A549 (cell line): ENCODE measurements at places on chromosomes 1 and 21.

DNA sequence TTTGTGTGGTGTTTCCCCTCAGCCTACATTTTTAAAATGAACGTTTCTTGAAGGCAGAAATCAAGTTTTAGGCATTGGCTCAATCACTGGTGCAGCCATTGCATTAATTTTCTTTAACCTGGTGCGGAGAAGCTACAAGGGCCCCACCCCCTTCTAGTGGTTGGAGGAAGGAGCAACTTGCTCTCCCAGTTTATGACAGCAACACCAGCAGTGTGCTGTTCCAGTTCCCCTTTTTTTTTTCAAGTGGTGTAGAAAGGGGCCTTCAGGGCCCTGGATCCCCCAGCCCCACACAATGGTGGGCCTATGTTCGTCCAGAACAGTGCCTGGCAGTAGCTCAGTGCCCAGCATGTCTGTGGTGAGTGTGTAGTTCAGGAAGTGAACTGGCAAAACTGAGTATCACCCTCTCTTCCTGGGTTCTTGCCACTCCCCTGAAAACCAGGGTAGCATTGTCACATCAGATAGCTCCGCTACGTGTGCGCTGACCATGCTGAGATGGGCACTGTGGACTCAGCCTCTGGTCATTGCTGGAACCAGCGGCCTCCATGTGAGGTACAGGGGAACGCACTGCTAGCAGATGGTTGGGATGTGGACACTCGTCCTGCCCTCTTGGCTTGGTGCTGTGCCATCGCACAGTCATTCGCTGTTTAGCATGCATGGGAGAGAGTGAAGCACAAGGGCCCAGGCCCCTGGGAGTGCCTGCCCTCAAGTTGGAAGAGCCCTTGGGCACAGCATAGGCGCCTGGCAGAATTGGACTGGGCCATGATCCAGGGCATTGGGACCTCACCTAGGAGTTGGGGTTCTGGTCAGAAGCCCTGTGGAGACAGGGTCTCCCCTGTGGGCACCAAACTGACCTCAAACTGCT lies 7.2 kb downstream of the ARF1 start:
- DNase-seq = no peak

DNA sequence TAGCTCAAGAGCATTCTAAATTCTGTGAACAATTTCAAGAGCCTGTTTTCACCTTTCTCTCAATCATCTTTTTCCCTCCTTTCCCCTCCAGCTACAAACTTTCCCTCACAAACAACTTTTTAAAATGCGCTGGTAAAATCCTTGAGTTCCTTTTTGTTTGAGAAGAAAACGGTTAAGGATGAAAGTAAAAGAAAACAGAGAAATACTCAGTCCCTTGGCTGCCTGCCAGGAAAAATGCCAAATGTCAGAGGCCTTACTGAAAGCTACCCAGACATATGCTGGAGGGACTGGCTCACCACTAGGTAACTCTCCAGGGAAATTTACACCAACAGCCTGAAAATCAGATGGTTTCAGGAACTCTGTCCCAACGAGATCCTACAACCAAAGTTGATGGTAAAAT lies 11.0 kb upstream of the SERBP1 start:
- no peak for DNase-seq

DNA sequence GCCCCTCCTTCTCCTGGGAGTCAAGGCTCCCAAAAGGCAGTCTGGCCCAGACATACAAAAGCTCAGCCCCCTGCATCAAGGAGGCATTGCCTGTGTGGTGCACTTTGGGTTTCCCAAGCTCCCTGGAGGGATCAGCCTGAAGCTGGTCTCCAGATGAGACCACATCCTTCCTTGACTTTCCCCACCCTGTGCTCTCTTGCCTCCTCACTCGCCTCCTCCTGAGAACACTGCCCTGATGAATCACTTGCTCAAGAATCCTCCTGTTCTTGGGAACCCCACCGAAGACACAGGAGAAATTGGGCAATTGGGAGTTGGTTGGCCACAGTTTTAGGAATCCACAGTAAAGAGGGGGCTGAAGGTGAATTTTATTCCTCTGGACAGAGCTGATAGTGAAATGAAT lies 34.8 kb upstream of the LYST start:
- no peak for DNase-seq

DNA sequence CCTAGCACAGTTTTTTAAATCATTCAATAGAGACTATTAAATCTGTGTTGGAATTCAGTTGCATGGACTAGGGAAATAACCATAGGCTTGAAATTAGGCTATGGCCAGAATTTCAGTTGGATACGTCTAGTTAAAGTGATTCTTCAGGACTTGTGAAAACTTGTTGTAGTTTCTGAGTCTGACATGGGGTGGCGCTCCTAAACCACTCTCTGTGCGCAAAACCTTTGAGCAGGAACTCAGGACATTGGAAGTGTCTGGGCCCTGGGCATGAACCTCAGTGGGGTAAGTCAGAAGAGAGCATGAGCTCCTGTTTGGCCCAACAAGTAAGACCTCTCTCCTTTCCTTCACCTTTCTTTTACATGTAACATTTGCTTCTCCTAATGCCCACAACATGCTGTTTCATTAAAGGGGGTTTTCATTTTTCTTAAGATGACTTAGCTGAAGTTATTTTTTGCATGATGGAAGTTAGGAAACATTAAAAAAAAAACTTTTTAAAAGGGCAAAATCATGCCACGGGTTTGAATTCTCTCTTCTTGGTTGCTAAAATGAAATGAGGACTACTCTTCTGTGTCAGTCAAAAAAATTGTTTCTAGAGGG lies 17.1 kb upstream of the CCDC190 start:
- peak; percentile 47 for DNase-seq

- DNase-seq = no peak
These were observed 10.2 kb downstream of the SLC5A9 start for GRCh38 chr1:48232722-48233121.

DNA sequence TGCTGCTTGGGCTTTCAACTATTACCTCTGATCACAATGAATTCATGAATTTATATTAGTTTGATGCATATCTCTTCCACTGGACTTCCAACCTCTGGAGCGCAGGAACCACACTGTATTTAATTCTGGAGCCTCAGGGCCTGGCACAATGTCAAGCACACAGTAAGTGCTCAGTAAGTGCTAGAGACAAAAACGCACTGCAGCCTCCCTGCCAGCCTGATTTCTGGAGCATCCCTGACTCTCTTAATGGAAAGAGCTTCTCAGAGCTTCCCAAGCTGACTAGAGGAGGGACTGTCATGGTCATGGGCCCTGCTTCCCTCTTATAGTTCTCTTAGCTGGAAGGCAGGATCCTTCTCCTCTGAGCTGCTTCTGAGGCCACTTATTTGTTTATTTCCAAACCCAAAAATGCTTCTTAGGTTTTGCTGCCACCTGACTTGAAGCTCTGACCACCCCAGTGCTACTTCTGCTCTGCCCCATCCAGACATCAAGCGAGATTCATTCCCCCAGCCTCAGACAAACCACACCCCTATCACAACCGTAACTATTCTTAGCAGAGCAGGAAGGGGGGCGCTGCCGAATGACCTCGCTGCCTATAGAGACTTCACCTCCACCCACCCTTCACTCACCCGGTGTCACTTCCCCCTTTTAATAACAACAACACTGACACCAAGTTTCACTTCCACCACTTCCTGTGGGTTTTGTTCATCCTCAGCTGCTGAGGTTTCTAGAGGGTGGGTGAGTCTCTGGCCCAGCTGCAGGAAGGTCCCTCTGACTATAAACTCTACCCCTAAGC lies 33.6 kb downstream of the NUAK2 start:
- DNase-seq = no peak

DNA sequence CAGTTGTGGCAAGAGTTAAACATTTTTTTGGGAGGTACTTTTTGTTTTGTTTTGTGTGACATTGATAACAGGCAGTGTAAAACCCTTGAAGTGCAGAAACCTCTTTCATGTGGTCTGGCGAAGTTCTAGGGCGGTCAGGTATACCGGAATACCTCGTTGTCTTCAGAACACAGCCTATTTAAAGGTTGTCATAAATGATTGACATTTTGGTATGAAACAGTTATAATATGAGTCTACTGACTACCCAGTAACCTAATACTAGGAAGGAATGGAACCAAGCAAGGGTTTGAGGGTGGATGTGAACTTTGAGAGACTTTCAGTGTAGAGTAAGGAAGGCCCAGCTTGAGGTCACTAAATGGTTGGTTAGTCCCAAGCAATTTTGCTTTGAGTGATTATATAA lies 40.5 kb downstream of the PATJ start:
- DNase-seq = no peak

- no peak for DNase-seq
These were observed 39.9 kb downstream of the KIAA1614 start for GRCh38 chr1:180952657-180953013.

- DNase-seq = no peak
These were observed 14.8 kb downstream of the ARHGEF16 start for GRCh38 chr1:3469104-3469848.

DNA sequence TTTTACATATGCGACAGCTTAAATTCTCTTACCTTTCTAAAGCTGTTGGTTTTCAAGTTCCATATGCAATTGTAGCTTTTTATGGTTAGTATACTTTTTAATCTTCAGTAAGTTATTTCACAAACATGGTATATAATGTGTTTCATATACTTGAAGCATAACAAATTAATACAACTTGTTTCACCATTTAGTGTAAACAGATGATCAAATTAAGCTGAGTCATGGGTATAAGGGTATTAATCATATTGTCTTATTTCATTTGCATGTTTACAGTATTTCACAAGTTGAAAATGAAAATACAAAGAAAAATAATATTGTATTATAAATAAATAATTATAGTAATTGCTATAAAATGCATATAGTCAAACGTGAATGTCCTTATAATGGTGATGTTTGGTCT lies 92.1 kb downstream of the PTPRC start:
- no peak for DNase-seq

GRCh38 chr1:37661401-37661800 lies 26.7 kb upstream of the RSPO1 start:
- DNase-seq = no peak

DNA sequence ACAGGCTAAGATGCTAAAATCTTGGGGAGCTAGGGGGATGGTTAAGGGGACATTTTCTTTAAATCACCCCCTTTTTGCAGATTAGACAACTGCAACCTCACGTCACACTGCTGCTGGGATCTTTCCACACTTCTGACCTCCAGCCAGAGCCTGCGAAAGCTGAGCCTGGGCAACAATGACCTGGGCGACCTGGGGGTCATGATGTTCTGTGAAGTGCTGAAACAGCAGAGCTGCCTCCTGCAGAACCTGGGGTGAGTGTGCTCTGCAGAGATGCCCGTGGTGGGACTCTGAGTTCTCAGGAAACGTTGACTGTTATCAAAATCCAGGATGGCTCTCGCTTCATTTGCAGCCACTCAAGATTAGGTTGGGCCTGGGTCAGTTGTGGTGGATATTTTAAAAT lies 13.3 kb downstream of the OR2B11 start:
- DNase-seq = no peak

- DNase-seq = no peak
These were observed 671 bp downstream of the HNRNPU start for GRCh38 chr1:244863491-244864252.

GRCh38 chr1:101854271-101854670 lies 142.5 kb downstream of the OLFM3 start:
- no peak for DNase-seq

GRCh38 chr1:161137881-161138280 lies 5.4 kb upstream of the DEDD start:
- DNase-seq = no peak

DNA sequence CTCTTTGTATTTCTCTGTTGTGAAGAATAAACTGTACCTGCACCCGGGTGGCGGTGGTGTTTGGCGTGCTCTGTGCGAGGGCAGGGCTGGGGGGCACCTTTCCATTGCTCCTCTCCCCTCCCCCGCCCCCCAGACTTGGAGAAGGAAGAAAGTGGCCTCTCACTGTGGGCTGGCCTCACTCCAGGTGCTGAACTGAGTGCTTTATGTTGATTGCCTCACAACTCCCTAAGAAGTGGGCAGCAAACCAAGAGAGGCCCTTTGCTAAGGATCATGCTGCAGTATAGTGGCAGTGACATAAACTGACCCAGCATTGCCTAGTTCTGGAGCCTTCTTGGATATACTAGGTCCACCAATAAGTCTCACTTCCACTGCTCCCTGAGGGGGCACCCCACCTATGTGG lies 20.2 kb downstream of the A3GALT2 start:
- DNase-seq = no peak

- DNase-seq = peak; percentile 60
These were observed at the start of gene AGL for GRCh38 chr1:99849744-99850458. Gene AGL (plus strand): TSS chr1:99850361. CDS start chr1:99851043, 682 bp downstream.

DNA sequence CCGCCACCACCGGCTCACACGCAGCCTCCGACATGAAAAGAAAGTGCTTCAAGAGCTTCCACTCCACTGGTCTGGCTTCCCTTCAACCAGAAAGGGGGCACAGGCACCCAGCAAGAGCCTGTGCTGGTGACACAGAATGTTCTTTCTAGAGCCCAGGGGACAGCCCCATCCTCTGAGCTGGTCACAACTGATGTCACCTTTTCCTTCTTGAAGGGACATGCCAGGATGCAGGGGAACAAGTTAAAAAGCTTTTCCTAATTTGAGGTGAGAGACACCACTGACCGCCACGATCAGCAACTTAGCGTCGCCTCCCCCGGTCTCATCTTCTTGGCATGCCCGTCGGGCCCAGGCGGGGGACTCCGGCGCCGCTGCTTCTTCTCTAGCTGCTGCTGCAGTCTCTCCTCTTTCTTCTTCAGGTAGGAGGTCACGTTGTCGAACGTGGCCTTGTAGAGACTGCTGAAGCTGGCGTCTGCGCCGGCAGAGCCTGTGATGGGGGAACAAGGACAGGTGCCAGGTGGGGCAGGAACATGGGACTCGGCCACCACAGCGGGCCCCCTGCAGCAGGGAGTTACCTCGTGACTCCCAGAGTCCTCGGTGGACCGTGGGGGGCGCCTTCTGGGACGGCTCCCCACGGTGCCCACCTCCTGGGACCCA lies 29.5 kb downstream of the WDR4 start:
- DNase-seq = no peak

GRCh38 chr1:154682254-154682653 lies 74.3 kb upstream of the ADAR start:
- DNase-seq = no peak

GRCh38 chr1:248862695-248862997 lies 3.8 kb upstream of the ZNF692 start:
- DNase-seq = no peak

DNA sequence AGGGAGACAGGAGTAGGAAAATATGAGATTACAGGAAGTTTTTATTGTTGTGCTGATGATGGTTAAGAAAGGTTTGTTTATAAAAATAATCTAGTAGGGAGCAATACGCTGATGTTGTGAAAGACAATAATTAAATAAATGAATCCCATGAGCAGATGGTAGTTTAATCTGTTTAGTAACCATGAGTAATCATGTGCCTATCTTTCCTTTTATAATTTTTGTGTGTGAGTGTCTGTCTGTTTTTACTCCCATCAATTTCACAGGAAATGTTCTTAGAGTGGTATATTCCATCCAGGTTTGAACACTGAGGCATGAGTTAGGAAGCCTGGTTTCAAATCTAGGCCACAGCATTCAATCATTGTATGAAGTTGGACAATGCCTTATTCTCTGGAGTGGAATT lies 180.5 kb downstream of the OLFM3 start:
- no peak for DNase-seq
